NCI-H1436 treated with DMSO at 0.1 percent for 48 hours (cell line): ENCODE measurements at places on chromosomes 12 and 14.
A peak's percentile ranks its signal among the peaks of the same experiment; 100 is the strongest.

GRCh38 chr12:93125126-93125525, 196.0 kb upstream of the EEA1 start:
- DNase-seq: no peak

DNA sequence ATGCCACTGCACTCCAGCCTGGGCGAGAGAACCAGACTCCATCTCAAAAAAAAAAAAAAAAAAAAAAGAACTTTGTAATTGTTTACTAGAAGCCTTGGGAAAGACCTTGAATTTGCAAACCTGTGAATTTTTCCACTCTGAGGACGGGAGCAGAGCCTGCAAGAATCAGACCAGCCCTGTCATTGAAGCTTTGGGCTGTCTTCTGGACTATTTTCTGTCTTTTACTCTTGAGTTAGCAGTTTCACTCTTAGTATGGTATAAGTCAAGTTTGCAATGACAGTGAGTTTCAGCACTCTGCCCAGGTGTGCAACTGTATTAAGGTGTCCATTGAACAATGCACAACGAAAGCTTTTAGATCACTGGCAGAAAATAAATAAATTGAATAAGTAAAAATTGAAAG, 81.4 kb upstream of the KRAS start:
- no peak for DNase-seq

DNA sequence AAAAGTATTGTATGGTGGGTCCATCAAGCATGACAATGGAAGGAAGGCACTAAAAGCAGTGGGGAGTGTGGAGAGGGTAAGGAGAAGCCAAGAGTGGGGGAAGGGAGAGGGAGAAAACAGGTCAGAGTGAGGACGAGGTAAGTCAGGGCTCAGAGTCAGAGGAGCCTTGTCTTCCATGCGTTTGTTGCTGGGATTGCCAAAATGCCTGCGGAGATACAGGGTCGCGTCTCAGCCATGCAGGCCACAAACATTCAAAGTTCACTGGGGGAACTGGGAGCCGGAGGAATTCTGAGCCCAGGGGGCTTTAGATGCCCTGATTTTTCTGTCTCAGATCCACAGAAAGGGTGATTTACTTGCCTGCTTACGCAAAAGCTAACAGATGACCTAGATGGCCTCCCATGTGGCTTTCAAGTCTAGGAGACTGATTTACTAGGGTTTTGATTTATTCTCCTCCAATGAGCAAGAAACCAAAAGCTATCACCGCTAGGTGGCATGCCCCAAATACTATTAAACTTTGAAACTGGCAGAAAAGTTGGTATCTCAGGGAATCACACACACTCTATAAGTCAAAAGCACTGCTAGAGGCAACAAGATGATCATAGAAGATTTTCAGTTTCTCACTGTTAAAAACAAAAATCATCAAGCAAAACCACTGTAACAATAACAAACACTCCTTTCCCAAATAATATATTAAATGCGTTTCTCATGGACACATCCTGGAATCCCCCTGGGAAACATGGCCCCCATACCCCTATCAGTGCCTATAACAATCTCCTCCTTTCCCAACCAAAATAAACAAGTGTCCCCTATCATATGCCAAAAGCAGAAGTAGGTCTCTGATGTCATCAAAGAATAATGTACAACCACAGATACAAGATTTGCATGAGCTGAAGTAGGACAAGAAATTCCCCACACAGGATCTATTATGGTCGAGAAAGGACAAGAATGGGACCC, 26.6 kb upstream of the MDM1 start:
- peak; percentile 37 for DNase-seq

DNA sequence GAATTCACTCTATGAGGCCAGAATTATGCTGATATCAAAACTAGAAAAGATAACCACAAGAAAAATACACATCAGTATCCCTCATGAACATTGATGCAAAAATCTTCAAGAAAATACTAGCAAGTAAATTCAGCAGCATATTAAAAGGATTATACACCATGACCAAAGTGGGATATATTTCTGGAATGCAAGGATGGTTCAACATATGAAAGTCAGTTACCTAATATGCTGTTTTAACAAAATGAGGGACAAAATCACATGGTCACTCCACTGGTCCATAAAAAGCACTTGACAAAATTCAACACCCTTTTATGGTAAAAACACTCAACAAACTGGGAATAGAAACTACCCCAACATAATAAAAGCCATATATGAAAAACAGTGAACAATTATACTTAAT, 40.3 kb downstream of the TECPR2 start:
- DNase-seq: no peak

DNA sequence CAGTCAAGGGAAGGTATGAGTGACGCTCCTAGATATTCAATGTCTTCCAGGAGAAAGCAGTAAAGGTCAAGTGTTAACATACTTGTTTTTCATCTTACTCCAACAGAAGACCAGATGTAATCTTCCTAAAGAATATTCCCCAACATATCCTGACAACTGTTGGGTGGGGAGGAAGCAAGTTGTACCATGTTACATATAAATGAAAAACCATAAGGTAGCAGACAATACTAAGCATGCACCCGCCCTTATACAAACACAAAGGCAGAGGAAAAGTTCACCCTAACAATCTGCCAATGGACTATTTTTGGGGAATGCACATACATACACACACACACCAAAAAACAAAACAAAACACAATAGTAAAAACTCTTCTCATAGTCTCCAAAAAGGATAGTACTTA, 90.2 kb upstream of the FERMT2 start:
- DNase-seq: no peak

GRCh38 chr12:113334786-113335539, at the start of gene SLC8B1:
Gene SLC8B1, minus strand, starts transcription at chr12:113335109. Its CDS starts 2,231 bp downstream, at chr12:113332878.
- DNase-seq: no peak

- no peak for DNase-seq
These were observed 266.4 kb upstream of the USP15 start for GRCh38 chr12:61993734-61994345.

DNA sequence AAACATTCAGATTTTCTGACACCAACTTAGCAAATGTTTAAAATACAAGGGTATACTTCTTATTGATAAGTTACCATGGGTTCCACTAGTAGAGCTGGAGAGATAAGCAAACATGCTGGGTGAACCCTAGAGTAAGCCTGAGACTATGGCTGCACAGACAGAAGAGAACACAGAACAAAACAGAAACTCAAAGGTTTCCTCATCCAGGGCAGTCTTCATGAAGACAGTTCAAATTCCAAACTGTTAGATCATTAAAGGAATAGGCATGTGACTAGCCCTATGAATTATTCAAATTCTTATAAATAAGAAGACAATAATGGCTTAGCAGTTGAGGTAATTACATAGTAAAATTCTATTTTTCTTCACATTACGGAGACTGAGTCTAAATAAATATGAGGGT, 28.1 kb downstream of the BTBD7 start:
- DNase-seq: no peak

DNA sequence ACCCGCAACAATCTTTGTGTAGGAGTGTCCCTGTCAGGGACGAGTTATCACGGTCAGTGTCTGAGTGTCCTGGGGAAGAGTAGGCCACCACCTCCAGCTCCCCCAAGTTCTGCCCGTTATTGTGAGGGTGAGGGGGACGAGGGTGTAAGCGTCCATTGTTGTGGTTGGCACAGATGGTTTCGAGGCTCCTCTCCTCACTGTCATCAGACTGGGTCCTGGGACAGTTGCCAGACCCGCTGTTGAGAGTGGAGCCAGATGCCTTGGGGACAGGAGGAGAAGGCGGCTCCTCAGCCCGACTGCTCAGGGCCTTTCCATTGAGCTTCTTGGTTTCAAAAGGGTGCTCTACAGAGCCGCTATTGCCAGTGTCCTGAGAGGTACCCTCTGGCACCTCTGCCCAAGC, 74.9 kb upstream of the ACTN1 start:
- DNase-seq: no peak

DNA sequence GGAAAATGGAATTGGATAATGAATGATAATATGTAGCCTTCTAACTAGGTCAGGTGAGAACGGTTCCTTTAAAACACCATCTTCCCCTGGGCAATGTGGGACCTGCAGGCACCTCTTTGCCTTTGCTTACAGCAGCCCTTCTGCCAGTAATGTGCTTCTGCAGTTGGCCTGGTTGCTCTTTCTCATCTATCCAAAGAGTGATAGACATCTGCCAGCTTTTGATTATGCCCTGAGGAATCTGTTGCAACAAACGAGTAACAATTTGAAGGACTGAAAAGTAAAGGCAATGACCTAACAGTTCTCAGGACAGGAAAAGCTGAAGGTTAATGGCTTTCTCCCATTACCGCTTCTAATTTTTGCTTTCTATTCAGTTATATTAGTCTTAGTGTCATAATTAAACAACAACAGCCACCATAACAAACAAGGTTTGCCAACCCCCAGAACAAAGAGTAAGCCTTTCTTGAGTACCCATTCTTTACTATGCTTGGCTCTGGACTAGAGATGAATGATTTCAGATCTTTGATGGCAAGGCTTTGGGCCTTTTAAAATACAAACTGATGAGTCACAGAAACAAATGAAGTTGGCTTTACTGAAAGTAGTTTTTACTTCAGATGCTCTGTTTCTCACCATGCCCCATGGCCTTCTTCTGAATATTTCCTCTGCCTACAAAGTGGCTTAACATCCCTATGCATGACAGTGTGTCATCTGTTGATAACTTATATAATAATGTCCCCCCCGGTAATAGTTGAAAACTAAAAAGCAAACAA, 76.1 kb upstream of the KRR1 start:
- no peak for DNase-seq

DNA sequence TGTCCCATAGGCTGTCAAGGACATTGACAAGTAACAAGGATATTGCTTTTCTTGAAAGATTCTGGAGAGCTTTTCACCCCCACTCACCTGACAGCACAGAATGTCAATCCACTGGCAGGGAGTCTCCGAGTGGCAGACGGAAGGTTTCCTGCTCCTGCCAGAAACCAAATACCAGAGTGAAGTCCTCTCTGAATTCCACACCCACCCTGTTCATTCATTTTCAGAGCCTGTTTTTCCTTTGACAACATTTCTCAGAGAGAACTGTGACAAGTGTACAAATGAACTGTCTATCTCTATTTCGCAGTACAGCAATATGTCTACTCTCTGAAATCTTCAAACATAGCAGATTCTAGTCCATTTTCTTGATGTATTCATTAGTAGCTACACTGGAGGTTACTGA, 26.2 kb upstream of the BICD1 start:
- no peak for DNase-seq

GRCh38 chr12:117226505-117226904, 36.2 kb upstream of the FBXO21 start:
- no peak for DNase-seq

GRCh38 chr14:87430810-87431209, 562.2 kb downstream of the GALC start:
- DNase-seq: no peak

- DNase-seq: no peak
These were observed 127.0 kb downstream of the SCAF11 start for GRCh38 chr12:45863332-45863731.

- DNase-seq: no peak
These were observed 636.6 kb downstream of the MED13L start for GRCh38 chr12:115640929-115641328.

GRCh38 chr12:23493672-23494071, 455.8 kb downstream of the SOX5 start:
- DNase-seq: no peak

DNA sequence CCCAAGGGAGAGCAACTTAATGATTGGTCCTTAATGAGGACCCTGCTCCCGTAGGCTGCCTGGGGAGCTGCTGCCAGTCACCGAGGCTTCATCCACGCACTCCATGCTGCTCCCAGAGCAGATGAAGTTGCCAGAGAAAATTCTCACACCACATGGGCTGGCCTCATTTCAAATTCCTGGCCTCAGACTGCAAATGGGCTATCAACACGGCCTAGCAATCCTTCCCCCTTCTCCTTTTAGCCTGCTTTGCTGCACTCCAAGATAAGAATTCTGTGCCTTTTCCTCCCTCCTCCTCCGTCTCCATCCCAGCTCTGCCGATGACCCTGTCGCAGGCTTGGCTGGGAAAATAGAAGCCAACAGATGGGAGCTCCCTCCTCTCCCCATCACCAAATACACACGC, 10.8 kb upstream of the DGLUCY start:
- no peak for DNase-seq

GRCh38 chr12:25558586-25558985, 5.5 kb upstream of the LMNTD1 start:
- DNase-seq: no peak

DNA sequence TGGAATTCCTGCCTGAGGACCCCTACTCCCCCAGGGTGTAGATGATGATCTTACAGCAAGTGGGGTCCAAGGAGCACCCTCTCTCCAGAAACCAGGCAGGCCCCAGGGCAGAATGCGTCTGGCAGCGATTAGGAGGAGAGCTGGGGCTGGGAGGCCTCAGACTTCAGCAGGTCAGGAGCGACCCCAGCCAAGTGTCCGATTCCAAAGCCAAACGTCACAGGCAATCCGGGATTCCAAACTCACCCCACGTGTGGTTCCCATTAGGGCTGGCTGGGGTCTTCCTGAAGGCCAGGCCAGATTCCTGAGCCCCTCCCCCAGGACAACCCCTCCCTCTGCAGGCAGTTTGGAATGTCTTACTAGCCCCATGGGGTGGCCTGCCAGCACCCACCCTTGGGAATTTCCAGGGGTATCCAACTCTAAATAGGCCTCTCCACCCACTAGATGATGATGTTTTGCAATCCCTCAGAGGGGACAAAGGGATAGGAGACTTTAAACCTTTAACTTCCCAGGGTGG, 17.3 kb upstream of the FIGNL2 start:
- DNase-seq: no peak
